Nephron progenitor cell (in vitro differentiated cells): ENCODE measurements at places on chromosomes 11 and 22.
A peak's percentile ranks its signal among the peaks of the same experiment; 100 is the strongest.

GRCh38 chr22:32733923-32734514 is 67.5 kb upstream of the TIMP3 start:
- H3K36me3 ChIP-seq, result no peaks in the 10 kb centered on the region
- H3K27me3 ChIP-seq, result peaks cover 10% of the 10 kb centered on the region
- peaks cover 28% of the 10 kb centered on the region for H3K4me1 ChIP-seq

- peaks cover 18% of the 10 kb centered on the region for H3K36me3 ChIP-seq
- H3K4me3 ChIP-seq, result peak within 1 kb of the TSS; percentile 88
- peaks cover 3% of the 10 kb centered on the region for H3K27me3 ChIP-seq
- peak within 1 kb of the TSS; percentile 95 for H3K27ac ChIP-seq
These were observed at the start of gene VPS37C for GRCh38 chr11:61161190-61162091. Gene VPS37C (minus strand): TSS chr11:61161426. CDS start chr11:61138829, 22,597 bp downstream.

GRCh38 chr22:26656891-26657851 is at the start of gene MIAT:
Gene MIAT (plus strand): TSS chr22:26657588.
- H3K4me1 ChIP-seq, result peaks cover 22% of the 10 kb centered on the region
- H3K27ac ChIP-seq, result no peak within 1 kb of the TSS
- peaks cover 72% of the 10 kb centered on the region for H3K27me3 ChIP-seq

DNA sequence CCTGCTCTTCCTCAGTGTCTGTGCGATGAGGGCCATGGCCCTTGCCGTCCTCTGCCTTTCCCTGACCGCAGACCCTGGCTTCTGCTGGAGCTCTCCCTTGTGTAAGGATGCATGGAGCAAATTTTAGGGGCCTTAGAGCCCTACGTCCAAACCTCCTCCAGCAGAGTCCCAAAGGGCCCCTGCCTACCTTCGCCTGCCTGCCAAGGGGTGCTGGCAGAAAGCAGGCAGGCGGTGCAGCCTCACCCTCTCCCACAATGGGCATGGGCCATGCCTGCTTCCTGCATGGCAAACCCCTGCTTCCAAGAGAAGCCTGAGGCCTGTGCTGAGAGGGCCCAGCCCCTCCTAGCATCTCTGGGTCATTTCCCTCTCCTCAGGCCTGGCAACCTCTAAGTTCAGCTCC is 71.3 kb upstream of the FGF3 start:
- H3K27me3 ChIP-seq, result peaks cover 56% of the 10 kb centered on the region
- no peak overlapping the region for H3K27ac ChIP-seq
- no peak for DNase-seq

GRCh38 chr11:62839050-62839945 is at the start of gene WDR74:
Gene WDR74 (minus strand): TSS chr11:62839590. CDS start chr11:62839570, 20 bp downstream.
- H3K27ac ChIP-seq, result no peak within 1 kb of the TSS
- no peak within 1 kb of the TSS for H3K4me3 ChIP-seq
- H3K27me3 ChIP-seq, result peaks cover 5% of the 10 kb centered on the region
- peak; percentile 82 for DNase-seq
- peaks cover 27% of the 10 kb centered on the region for H3K4me1 ChIP-seq

GRCh38 chr11:95714843-95715776 is 74.5 kb downstream of the FAM76B start:
- H3K4me1 ChIP-seq, result peaks cover 20% of the 10 kb centered on the region
- H3K27me3 ChIP-seq, result no peaks in the 10 kb centered on the region
- no peaks in the 10 kb centered on the region for H3K36me3 ChIP-seq
- no peak overlapping the region for H3K27ac ChIP-seq
- DNase-seq, result no peak
- H3K4me3 ChIP-seq, result no peak overlapping the region

DNA sequence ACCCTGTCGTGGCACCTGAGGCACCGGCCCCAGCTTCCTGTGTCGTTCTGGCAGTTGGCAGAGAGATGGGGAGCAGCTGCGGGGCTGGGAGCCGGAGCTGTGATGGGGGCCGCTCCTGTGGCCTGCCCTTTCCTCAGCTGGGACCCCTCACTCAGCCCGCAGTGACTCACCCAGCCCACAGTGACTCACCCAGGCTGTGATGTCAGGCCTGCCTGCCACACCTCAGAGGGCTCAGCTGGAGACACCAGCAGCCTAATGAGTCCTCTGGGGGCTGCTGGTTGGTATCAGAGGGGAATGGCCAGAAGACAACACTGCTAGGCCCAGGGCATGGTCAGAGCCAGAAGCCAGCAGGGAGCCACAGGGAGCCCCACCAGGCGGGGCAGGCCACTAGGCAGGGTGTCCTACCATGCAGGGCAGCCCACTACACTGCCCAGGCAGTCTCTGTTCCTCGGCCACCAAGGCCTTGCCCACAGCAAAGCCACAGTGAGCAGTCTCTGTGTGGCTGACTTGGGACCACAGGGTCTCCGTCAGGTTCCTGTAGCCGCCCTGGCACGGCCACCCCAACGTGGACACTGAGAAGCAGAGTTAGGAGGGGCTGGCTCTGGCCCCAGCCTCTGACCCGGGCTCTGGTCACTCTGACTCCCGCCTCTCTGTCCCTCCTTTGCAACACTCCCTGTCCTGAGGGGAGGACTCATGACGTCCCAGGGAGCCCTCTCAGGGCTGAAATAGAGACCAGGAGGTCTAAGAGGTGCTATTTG is 4.2 kb upstream of the FXYD2 start:
- no peak overlapping the region for H3K27ac ChIP-seq
- no peaks in the 10 kb centered on the region for H3K36me3 ChIP-seq
- DNase-seq, result no peak
- no peak overlapping the region for H3K4me3 ChIP-seq

GRCh38 chr11:30326114-30326778 is 3.3 kb downstream of the ARL14EP start:
- H3K27me3 ChIP-seq, result no peaks in the 10 kb centered on the region
- no peak for DNase-seq
- peaks cover 20% of the 10 kb centered on the region for H3K36me3 ChIP-seq
- peak overlapping the region; percentile 22 for H3K27ac ChIP-seq

- no peak overlapping the region for H3K4me3 ChIP-seq
- H3K4me1 ChIP-seq, result peaks cover 13% of the 10 kb centered on the region
- peaks cover 11% of the 10 kb centered on the region for H3K36me3 ChIP-seq
- peaks cover 3% of the 10 kb centered on the region for H3K27me3 ChIP-seq
- no peak overlapping the region for H3K27ac ChIP-seq
These were observed 52.2 kb upstream of the CEP126 start for GRCh38 chr11:101862391-101863233.

DNA sequence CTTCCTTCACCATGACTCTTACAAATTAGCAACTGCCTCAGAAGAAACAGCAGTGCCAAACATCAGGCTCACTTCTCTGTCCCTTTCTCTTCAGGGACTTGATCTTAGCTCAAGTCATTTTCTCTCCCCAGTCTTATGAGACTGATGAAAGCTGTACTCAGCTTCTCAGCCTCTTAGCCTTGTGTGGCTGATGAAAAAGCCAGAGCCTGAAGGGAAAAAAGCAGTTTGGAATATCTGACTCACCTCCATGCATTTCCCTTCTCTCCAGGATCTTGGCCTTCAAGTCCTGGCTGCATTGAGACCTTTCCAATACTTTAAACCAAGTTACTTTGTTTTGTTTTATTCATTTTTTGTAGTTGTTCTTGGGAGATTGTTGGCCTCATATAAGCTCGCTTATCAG is 195.9 kb downstream of the SPON1 start:
- no peaks in the 10 kb centered on the region for H3K4me1 ChIP-seq
- H3K27me3 ChIP-seq, result peaks cover 3% of the 10 kb centered on the region
- no peak overlapping the region for H3K27ac ChIP-seq
- H3K36me3 ChIP-seq, result peaks cover 42% of the 10 kb centered on the region

DNA sequence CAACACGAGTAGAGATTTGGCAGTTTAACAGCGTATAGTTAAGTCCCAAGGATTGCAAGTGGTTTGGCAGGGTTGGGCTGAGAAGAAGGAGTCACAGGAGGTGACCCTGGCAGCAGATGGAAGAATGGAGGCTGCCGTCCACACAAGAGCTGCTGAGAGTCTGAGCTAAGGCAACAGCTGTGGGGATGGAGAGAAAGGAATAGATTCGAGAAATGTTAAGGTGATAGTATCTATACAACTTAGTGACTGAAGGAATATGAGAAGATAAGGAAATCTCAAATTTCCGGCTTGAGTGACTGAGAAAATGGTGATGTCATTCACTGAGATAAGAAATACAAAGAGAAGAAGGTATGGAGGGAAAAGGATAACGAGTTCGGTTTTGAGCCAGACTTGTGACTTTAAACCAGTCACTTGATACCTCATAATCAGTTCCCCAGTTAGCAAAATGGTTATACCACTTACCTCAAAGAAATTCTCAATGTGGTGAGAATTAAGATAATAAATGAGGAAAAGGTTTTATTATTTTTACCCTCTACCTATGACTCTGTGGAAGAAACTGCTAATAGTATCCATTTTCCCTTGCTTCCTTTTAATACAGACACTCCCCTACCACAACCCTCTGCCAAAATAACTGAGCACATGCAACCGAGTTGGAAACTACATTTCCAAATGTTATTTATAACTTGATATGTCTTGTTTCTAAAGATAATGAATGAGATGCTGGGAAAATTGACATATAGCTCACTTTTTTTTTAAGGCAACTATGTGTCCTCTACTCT is 30.7 kb downstream of the FAM168A start:
- H3K27ac ChIP-seq, result peak overlapping the region; percentile 64
- peaks cover 37% of the 10 kb centered on the region for H3K36me3 ChIP-seq
- DNase-seq, result no peak
- H3K4me1 ChIP-seq, result peaks cover 27% of the 10 kb centered on the region

- H3K27me3 ChIP-seq, result peaks cover 12% of the 10 kb centered on the region
- no peak overlapping the region for H3K4me3 ChIP-seq
- no peaks in the 10 kb centered on the region for H3K36me3 ChIP-seq
These were observed 1271.5 kb downstream of the BRD1 start for GRCh38 chr22:48556222-48556621.

DNA sequence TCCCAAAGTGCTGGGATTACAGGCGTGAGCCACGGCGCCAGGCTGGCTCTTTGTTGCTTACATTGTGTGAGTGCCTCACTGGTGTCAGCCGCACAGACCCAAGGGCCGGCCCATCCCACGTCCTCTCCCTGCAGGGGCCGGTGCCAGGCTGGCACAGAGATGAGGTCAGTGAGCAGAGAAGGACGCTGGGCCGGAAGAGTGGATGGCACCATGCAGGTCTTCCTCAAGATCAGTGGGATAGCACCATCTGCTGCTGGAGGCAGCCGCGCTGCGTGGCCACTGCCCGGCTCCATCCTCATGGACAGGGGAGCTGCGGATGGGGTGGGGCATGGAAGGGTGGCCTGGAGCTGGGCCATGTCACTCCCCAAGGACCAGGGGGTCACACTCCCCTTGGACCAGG is 22.0 kb upstream of the FGF4 start:
- peaks cover 17% of the 10 kb centered on the region for H3K4me1 ChIP-seq
- peaks cover 18% of the 10 kb centered on the region for H3K27me3 ChIP-seq
- no peak overlapping the region for H3K27ac ChIP-seq
- no peaks in the 10 kb centered on the region for H3K36me3 ChIP-seq
- no peak for DNase-seq
- no peak overlapping the region for H3K4me3 ChIP-seq

GRCh38 chr11:119935349-119935925 is 202.5 kb downstream of the TRIM29 start:
- no peak overlapping the region for H3K27ac ChIP-seq
- peaks cover 20% of the 10 kb centered on the region for H3K27me3 ChIP-seq
- H3K36me3 ChIP-seq, result no peaks in the 10 kb centered on the region
- H3K4me1 ChIP-seq, result peaks cover 8% of the 10 kb centered on the region
- H3K4me3 ChIP-seq, result no peak overlapping the region

DNA sequence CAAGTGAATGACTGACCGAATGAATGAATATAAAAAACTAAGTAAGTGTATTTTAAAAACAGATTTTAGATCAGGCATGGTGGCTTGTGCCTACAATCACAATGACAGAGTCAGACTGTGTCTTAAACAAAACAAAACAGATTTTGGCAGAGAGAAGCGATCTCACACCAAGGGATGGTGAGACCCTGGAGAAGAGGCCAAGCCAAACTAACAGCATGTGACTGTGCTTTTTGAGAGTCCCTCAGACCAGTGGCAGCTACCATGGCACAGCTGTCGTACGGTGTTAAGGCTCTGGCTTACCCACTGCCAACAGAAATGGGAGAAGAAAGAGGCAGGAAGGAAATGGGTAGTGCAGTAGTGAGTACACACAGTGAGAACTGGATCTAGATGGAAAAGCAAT is 60.6 kb downstream of the SGSM3 start:
- H3K36me3 ChIP-seq, result peaks cover 13% of the 10 kb centered on the region
- H3K27me3 ChIP-seq, result no peaks in the 10 kb centered on the region
- H3K4me1 ChIP-seq, result no peaks in the 10 kb centered on the region
- no peak for DNase-seq

GRCh38 chr22:46297151-46297812 is 612 bp downstream of the GTSE1 start:
- peak overlapping the region; percentile 94 for H3K4me3 ChIP-seq
- no peak overlapping the region for H3K27ac ChIP-seq
- peak; percentile 62 for DNase-seq
- peaks cover 39% of the 10 kb centered on the region for H3K36me3 ChIP-seq
- no peaks in the 10 kb centered on the region for H3K27me3 ChIP-seq
- H3K4me1 ChIP-seq, result peaks cover 62% of the 10 kb centered on the region

GRCh38 chr22:43302531-43303041 is 40.6 kb downstream of the SCUBE1 start:
- H3K27me3 ChIP-seq, result peaks cover 8% of the 10 kb centered on the region
- DNase-seq, result peak; percentile 38
- peak overlapping the region; percentile 18 for H3K4me3 ChIP-seq
- peaks cover 23% of the 10 kb centered on the region for H3K36me3 ChIP-seq

DNA sequence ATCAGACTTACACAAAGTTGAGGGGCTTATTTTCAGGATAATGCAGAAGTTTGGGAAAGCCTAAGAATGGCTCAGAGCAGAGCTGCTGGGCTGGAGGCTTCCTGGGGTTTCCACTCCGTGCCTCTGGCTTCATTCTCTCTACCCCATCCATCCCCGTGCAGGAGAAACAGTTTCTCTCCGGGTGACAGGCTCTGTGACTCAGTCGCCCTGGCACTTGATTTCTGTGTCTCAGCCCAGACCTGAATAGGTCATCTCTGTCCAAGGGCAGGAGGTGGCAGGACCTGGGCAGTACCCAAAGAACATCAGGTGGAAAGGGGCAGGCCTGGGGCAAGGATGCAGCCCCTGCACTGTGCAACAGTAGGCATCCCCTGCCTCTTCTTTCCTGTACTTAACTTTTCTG is 38.4 kb upstream of the RTL6 start:
- no peak overlapping the region for H3K27ac ChIP-seq
- H3K4me3 ChIP-seq, result no peak overlapping the region
- no peaks in the 10 kb centered on the region for H3K36me3 ChIP-seq
- DNase-seq, result no peak
- H3K4me1 ChIP-seq, result peaks cover 3% of the 10 kb centered on the region
- H3K27me3 ChIP-seq, result peaks cover 65% of the 10 kb centered on the region

DNA sequence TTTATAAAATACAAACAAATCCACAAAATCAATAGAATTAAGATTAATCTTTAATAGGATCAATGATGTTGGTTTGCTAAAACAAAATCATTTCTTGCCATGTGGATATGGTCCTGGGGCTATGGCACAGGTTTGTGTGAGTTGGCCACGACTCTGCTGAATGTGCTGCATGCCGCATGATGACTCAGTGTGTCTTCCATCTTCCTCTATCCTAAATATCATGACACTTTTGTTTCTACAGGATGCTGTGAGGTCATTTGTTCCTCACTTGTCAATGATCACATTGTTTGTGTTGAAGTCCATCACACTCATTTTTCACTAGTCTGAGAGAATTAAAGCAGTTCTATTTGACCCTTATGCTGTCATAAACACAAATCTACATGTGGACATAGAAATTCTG is 167.2 kb upstream of the ZBED5 start:
- no peak overlapping the region for H3K27ac ChIP-seq
- no peak for DNase-seq
- H3K36me3 ChIP-seq, result no peaks in the 10 kb centered on the region
- no peak overlapping the region for H3K4me3 ChIP-seq
- H3K27me3 ChIP-seq, result peaks cover 23% of the 10 kb centered on the region
- peaks cover 7% of the 10 kb centered on the region for H3K4me1 ChIP-seq
